Brain pericyte (primary cell): ENCODE measurements at places on chromosomes 5 and 9.

DNA sequence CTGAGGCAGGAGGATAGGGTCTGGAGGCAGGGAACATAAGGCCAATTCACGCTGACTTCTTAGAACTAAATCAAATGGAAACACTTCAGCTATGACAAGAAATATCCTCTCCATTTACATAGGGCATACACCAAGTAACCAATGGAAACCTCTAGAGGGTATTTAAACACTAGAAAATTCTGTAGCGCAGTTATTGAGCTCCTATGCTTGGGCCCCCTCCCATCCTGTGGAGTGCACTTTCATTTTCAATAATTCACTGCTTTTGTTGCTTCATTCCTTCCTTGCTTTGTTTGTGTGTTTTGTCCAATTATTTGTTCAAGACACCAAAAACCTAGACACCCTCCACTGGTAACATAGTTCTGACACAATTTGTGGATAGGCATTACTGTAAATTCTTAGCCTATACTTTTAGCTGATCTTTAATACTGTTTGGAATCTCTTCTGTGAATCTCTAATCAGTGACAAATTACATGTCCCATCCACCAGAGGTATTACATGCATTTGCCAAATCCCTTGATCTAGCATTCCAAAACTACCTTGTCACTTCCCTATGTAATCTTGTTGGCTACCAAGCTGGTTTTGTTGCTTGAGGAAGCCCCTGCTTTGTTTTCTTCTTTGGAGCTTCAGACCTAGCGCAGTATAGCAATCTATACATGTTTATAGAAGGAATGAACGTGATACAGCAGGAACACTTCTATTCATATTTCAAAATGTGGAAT, 61.6 kb downstream of the ST8SIA4 start:
- DNase-seq, result no peak

GRCh38 chr5:24712047-24712446, 67.3 kb upstream of the CDH10 start:
- no peak for DNase-seq

GRCh38 chr9:115596021-115596745, 478.2 kb upstream of the TNC start:
- DNase-seq, result peak; percentile 83

GRCh38 chr5:16737209-16737608, 120.4 kb upstream of the RETREG1 start:
- DNase-seq, result no peak

DNA sequence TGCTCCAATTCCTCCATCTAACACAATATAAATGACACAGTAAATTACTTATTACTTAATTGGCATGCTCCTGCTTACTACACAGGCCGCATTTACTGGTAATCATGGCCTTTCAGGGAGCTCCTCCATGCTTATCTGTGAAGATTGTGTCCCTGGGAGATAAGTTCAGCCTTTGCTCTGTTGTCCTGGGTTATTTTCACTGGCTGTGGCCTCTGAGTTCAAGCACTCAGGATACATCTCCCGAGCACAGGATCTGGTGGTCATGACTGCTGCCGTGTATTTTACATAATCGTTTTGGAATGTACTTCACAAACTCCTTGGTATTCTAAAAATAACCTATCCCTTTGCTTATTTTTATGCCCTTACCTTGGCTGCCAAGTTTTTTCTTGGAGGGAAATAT, 215.7 kb downstream of the ICE1 start:
- no peak for DNase-seq

DNA sequence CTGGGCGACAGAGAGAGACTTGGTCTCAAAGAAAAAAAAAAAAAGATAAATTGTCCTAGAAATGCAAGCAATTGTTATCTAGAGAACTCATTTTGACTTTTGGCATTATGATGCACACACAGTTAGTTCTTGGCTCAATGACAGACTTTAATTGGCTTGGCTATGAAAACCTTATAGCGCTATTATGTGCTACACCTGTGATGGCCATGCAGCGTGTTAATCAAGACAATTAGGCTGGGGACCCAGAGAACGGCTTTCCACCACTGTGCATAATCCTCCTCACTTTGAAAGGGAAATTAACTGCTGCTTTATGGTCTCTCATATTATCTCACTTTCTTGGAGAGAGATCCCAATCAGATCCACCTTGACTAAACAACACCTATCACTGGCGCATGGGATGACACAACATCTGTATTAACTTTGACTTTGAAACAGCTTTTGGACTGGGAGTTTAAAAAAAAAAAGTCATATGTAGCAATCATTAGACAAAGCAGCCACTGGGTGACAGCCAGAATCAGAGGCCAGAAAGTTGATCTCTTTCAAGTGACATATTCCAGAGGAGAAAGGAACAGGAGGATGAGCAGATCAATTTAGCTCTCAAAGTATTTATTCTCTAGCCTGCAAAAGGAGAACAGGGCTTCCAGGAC, 132.5 kb downstream of the PPP2R2B start:
- DNase-seq, result no peak

DNA sequence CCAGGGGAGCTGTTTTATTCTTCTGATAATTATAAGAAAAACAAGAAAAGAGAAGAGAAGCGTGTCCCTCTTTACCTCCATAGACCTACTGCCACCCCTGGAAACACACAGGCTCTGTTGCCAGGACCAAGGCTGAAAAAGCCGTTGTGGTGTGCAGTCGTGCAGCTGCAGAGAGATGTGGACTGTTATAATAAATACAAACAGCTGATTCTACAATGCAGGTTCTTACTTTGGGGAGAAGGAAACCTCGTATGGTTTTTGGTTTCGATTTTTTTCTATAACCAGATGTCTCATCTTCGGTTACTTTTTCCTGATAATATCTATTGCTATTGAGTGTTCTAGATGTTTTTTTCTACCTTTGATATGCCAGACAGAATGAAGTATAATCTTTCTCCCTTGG, 28.1 kb downstream of the FYB1 start:
- DNase-seq, result no peak

DNA sequence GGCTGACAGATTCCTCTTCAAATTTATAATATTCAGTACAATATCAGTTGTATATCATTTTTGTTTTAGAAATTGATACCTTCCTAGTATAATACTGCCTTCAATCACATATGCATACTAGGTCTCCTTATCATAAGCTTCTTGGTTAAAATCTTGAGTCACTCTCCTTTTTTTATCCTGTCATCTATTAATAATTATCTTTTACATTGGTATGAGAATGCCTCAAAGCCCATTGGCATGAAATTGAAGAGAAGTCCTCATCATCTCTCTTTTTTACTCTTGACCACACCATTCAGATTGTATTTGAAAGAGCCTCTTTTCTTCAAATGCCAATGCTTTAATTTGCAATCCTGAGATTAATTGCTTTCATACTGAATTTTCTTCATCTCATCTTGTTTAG, 810.3 kb downstream of the BRINP1 start:
- DNase-seq, result no peak

DNA sequence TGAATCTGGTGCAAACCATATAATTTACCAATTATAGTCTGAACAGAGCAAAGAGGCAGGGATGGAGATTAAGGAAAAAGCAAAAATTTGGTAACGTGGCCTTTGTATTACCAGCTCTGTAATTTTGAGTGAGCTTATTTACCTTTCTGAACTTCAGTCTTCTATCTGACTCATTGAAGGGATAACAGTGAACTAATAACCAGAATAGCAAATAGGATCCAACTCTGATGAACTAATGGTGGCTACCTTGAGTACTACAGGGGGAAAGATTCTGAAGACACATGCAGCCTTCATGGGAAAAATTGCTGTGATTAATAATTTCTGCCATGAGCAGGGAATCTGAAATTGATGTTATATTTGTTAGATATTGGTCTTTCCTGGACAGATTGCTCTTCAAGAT, 23.0 kb upstream of the LARP1 start:
- DNase-seq, result no peak

DNA sequence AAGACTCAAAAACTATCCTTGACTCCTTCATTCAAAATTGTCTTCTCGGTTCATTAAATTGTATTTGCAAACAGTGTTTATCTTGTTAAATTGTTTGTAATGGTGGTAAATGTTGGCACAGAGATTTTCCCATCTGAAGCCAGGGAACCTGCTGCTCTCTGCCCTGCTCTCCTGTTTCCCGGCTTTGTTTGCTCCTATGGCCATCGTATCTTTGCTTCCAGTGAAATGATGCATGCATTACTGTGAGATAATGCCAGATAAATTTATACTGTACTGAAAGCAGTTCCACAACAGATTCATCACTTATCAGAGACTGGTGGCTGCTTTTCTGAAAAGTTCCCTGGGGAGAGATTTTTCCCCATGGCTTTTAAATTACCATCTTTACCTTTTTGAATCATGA, 81.4 kb downstream of the CD180 start:
- no peak for DNase-seq

GRCh38 chr5:115374057-115374775, 77.8 kb upstream of the CCDC112 start:
- DNase-seq, result no peak

GRCh38 chr5:131947445-131947844, 2.0 kb upstream of the MEIKIN start:
- no peak for DNase-seq

DNA sequence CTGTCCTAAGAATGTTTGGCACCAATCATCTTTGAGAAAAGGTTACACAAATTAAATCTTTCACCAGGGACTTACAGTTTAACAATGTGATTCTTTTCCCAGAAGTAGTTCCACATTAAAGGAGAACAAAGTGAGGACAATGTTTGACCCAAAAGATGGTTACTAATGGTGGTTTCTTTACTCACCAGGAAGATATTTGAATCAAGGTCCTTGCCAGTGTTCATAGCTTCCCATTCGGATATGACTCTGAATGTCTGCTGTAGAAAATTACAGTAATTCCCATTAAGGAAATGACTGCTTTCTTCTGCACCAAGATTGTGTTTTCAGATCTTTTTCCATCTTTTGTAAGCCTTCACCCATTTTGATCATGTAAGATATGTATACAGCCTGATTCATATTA, 114.6 kb upstream of the ADAMTSL1 start:
- no peak for DNase-seq

GRCh38 chr9:72315089-72315509, 49.9 kb downstream of the ZFAND5 start:
- DNase-seq, result no peak

- no peak for DNase-seq
These were observed 192.9 kb upstream of the RAD23B start for GRCh38 chr9:107090218-107090617.

DNA sequence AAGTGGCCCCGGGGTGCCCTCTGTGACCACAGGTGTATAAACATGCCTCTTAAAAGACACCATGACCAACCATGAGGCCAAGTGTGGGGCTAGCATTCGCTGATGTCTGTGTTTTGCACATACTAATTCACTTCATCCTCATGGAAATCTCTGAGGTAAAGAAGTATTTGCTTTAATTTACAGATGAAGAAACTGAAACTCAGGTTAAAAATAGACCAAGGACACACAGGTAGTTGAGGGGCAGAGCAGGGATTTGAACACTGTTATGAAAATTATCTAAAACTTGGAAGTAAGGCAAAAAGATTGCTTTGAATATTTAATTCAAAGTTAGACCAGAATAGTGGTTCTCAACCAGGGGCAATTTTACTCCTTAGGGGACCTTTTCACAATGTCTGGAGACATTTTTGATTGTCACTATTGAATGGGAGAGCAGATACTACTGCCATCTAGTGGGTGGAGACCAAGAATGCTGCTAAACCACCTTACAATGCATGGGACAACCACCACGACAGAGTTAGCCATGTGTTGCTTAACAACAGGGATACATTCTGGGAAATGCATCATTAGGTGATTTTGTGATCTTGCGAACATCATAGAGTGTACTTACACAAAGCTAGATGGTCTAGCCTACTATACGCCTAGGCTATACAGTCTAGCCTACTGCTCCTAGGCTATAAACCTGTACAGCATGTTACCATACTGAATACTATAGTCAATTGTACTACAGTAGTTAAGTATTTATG, 8.0 kb upstream of the FXN start:
- no peak for DNase-seq

DNA sequence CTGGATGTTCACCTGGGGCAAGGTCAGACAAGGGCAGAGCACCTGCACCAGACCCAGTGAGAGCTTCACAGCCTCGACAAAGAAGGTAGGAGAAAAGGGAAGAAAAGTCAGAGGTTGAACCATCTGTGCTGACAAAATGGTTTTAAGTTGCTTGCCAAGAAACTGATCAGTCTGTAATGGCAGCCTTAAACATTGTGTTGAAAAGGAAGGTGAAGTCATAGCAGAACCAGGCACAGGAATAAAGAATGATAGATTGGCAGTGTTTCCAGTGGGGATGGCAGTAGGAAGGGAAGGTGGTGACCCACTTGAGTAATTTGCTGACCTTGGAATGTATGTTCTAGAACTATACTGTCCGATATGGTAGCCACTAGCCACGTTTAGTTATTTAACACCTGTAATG, 34.2 kb downstream of the HTR4 start:
- DNase-seq, result no peak

- no peak for DNase-seq
These were observed 29.1 kb downstream of the FGD3 start for GRCh38 chr9:92976431-92976830.

GRCh38 chr9:122106576-122106975, 13.5 kb upstream of the TTLL11 start:
- no peak for DNase-seq

- no peak for DNase-seq
These were observed 47.5 kb downstream of the DBH start for GRCh38 chr9:133683586-133684120.

DNA sequence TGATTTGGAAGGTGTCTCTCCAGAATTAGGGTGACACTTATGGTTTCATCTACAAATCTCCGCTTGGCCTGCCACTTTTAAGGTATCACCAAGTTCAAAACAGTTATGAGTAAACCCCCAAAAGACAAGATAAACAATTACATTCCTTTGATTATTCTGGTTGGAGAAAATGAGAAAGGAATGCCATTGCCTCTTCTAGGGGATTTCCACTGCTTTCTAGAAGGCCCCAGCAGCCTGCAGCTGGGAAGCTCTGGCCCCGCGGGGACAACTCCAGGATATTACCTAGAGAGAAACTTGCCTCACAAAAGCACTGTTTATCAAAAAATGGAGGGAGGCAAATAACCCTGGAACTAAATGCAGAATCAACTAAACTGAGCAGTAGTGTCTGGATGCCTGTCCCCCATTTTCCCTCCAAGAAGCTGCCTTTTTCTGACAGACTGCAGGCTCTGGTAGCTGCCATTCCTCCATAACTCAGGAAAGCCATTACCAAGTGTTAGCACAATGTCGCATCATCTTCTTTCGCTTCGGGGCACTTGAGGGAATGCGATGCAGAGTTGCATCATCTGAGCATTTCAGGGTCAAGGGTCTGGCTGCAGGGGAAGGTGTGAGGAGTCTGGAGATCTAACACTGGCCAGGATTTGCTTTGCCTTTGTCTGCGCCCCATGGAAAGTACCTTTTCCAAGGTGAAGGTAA, 71.5 kb upstream of the PLPP6 start:
- DNase-seq, result no peak

- no peak for DNase-seq
These were observed 86.6 kb upstream of the SAP30L start for GRCh38 chr5:154359221-154359573.

GRCh38 chr5:69138766-69139165, 28.2 kb upstream of the CCNB1 start:
- no peak for DNase-seq

DNA sequence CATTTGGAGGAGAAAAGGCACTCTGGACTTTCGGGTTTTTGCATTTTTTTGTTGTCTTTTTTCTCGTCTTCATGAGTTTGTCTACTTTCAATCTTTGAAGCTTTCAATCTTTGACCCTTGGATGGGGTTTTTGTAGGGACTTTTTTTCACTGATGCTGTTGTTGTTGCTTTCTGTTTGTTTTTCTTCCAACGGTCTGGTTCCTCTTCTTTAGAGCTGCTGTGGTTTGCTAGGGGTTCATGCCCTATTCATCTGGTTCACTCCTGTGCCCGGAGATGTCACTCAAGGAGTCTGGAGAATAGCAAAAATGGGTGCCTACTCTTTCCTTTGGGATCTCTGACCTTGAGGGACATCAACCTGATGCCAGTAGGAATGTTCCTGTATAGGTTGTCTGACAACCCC, 378.6 kb upstream of the TYRP1 start:
- DNase-seq, result no peak
